ENCODE measurements at places on chromosomes 11 and 22.

- no peak for DNase-seq
These were observed 39.3 kb downstream of the ALX4 start for GRCh38 chr11:44270403-44271273.

- no peak for DNase-seq
These were observed 34.7 kb upstream of the C11orf58 start for GRCh38 chr11:16703795-16704194.

DNA sequence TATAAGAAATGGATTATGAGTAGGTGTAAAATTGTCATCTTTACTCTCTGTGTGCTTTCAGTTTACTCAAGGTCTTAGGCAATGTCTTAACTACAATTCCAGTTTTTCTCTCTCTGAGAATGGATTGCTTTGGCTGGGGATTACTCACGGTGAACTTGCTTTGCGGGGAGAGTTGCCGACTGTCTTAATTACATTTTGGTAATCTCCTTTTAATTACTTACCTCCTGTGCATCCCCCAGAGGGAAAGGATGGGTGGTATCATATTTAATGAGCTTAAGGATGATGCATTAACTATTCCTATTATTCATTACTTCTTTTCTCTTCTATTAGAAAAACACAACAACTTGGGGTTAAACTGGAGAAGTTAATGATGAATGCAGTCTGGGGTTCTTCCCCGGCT, 159.4 kb downstream of the MPPED1 start:
- DNase-seq = no peak

DNA sequence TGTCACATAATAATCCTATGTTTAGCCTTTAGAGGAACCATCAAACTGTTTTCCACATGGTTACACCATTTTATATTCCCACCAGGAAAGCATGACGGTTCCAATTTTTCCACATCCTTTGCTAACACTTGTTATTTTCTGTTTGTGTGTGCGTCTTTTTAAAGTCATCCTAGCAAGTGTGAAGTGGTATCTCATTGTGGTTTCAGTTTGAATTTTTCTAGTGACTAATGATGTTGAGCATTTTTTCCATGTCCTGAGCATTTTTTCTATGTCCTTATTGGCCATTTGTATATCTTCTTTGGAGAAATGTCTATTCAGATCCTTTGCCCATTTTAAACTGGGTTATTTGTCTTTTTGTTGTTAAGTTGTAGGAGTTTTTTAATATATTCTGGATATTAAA, 53.7 kb upstream of the DEPDC7 start:
- peak; percentile 19 for DNase-seq

- DNase-seq = no peak
These were observed 191.7 kb downstream of the TBC1D22A start for GRCh38 chr22:46953968-46954765.

Data from HFFc6 (cell line).